Activated T-cell treated with anti-CD3 and anti-CD28 coated beads, Interleukin-2, amount 50 U/mL, for 4 hours (primary cell): ENCODE measurements at places on chromosomes 3 and 15.

DNA sequence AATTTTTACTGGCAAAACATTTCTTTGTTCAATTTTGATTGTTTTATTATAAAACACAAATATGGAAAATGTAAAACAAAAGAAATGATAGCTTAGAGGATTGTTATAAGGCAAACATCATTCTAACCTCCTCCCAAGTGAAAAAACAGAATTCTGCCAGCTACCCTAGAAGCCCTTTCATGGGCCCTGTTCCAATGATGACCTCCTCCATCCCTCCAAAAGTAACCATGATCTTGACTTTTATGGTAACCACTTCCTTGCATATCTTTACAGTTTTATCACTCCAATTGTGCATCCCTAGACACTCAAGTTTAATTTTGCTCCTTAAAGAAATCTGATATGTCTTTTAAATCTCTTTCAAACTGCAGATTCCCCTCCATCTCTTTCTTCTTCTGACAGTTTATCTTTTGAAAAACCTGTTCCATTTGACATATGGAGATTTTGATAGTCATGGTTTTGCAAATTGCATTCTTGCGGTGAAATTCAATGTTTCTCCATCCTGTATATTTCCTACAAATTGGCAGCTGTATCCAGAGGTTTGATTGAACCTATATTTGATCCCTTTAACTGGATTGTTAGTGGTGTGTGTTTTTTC is 27.0 kb upstream of the TNFAIP8L3 start:
- DNase-seq: no peak

DNA sequence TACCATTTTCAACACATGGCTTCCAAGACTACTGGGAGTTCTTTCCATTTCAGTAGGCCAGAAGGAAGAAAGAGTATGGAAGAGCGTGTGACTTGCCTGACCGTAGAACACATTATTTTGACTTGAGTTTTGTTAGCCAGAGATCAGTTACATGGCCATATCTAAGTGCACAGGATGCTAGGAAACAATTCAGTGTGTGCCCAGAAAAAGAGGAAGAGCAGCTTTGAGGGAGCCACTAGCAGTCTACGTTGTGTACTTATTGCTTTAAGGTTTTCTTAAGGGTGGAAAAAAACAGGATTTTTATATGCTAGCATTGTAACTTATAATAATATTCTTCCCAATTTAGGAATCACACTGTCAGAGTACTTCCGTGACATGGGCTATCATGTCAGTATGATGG is 44.1 kb upstream of the GRAMD1C start:
- no peak for DNase-seq

- no peak for DNase-seq
Measured at GRCh38 chr3:139468399-139468798, 7.9 kb downstream of the RBP2 start.

GRCh38 chr15:63605036-63605435 is 7.8 kb downstream of the FBXL22 start:
- DNase-seq: no peak

DNA sequence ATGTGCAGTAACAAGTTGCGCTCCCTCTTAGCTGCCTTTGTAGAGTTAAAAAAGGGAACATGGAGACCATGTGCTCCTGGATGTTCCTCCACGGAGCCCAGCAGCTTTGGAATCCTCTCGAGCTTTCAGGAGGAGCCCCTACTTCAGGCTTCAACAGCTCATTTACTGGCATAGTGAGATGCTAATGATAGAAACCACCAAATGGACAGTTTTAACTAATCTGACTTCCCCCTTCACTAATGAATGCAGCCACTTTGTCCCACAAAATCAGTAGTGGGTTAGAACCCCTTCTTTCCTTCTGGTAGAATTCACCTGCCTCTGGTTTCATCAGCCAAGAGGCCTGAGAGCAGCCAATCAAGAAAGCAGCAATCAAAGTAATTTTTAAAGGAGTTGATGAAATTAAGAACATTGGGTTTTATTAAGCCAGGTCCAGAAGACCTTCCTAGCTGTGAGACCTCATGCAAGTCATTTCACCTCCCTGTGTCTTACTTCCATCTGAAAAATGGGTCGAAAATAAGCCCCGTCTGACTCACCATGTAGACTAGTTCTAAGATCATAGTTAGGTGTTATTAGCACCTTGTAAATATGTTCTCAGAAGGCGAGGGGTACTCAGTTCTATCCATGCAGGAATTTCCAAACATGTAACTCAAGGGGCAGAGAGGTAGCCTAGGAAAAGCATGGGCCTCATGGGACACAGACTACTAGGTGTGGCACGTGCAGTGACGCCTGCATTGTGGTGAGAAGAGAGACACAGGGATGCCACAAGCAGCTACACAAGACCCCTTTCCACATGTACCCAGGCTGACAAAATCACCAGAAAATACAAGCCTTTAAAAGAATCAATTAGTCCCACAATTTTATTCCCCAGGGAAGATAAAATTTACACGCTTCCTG is 179.7 kb upstream of the LPP start:
- no peak for DNase-seq

- DNase-seq: no peak
Measured at GRCh38 chr15:26806151-26806550, 33.3 kb upstream of the GABRB3 start.

DNA sequence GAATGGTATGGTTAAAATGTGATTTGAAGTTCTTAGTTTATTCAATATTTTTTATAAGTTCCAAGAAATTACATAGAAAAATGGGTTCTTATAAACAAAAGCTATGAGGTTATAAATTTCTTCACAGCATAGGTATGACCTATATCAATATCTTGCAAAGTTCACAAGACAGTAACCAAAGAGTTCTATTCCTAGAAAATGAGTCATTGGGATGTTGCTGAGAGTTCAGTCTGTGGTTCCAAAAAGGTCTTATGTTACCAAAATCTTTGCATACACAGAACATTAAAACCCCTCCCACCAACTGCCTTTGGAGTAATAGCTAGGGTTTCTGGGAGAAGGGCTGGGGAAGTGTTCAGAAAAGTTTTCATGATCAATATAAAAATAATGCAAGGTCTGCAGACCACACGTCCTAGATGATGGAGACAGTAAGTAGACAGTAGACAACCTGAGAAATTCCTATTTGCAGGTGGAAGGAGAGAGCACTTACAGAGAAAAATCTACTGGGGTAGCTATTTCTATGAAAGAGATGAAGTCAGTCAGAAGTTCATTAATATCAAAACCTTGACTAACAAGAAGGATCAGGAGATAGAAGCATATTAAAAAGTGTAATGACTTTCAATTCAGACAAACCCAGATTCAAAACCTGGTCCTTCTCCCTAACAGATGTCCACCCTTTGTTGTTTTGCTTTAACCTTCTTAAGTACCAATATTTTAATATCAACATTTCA is 279.3 kb downstream of the KCNH8 start:
- no peak for DNase-seq
